Chondrocyte (in vitro differentiated cells): ENCODE measurements at places on chromosomes 2 and 18. TPM values are rescaled to one million over a fixed set of nuclear protein-coding genes. Genes with fewer than 3 reads are reported as not detected.
A peak's percentile ranks its signal among the peaks of the same experiment; 100 is the strongest.

- no peaks in the 10 kb centered on the region for H3K36me3 ChIP-seq
- no peak overlapping the region for H3K4me3 ChIP-seq
- DNase-seq = no peak
These were observed 234.3 kb downstream of the OSR1 start for GRCh38 chr2:19124135-19124534.

DNA sequence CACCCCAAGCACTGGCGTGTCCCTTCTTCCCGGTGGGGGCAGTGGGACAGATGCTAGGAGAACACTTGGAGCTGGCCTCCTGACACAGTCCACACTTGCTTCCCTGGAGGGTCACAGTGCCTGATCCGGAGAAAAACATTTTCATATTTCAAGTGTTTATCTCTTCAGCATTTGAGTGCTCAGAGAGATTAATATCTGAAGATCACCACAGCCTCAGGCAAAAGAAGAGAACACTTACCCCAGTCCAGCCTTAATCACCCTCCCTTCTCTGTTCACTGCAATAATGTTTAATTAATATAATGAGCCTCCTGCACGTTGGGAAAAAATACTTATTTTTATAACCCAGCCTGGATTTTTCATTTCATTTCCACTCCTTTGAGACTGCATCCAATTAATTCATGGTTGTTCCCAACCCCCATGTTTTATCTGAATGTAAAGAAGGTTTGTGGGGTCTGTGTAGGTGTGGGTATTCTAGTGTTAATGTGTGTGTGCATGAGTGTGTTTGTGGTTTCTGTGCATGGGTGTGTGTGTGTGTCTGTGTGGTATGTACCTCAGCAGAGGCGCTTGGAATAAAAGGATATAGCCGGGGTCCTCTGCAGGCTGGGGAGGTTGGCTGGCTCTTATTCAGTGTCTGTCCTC, 72.1 kb downstream of the NRP2 start:
- peaks cover 12% of the 10 kb centered on the region for H3K36me3 ChIP-seq
- H3K4me3 ChIP-seq = no peak overlapping the region
- peak overlapping the region; percentile 3 for H3K27ac ChIP-seq
- peaks cover 67% of the 10 kb centered on the region for H3K4me1 ChIP-seq
- H3K27me3 ChIP-seq = no peaks in the 10 kb centered on the region

Gene MYO5B
- 0.97 TPM in 2 of 3 replicates, not detected in the other for total RNA-seq

DNA sequence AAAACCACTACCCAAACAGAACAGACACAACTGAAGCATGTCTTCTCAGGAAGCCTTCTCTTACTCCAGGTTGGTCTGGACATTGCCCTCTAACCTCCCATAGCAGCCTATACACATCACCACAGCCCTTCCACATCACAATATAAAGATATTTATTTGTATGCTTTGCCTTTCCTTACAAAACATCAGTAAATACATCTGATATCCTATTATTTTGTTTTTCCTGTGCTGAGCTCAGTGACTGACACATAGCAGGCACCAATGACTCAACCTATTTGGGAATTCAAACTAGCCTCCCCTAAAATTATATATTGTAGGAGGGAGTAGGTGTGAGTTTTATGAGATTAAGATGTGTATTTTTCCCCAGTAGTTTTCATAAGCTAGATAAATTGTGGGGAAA, 28.8 kb downstream of the SLC40A1 start:
- peaks cover 48% of the 10 kb centered on the region for H3K4me1 ChIP-seq
- no peaks in the 10 kb centered on the region for H3K36me3 ChIP-seq
- H3K27ac ChIP-seq = peak overlapping the region; percentile 22
- H3K4me3 ChIP-seq = no peak overlapping the region
- no peak for DNase-seq

DNA sequence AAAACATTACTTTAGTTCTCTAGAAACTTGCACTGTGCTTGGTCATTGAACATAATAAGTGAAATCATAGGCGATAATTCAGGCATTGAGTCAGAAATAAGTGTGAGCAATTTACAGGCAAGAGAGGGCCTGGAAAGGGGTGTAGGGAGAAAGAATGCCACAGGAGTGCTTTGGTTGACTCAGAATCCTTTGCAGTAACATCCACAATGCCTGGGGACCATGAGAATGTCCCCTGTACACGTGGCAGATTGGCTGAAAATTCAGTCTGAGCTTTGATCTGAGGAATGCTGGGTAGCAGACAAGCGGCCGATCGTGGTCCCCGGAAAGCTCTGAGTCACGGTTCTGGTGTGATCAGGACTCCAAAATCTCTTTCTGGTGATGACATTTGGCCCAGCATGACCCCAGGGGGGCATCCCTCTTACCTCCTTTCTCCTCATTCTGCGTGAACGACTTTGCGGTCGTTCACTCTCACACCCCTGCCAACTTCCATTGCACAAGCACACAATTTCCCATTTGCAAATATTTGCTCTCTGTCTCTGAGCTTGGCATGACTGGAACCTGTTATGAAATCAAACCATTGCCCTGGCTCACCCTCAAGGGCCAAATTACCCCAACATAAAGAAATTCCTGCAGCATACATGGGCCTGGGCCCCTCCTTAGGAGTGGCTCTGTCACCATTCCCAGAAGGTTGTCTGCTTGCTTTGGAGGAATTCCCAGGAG, 305.0 kb upstream of the EPAS1 start:
- peaks cover 36% of the 10 kb centered on the region for H3K4me1 ChIP-seq
- peak overlapping the region; percentile 92 for H3K27ac ChIP-seq
- DNase-seq = no peak
- H3K27me3 ChIP-seq = no peaks in the 10 kb centered on the region
- peaks cover 3% of the 10 kb centered on the region for H3K36me3 ChIP-seq

Gene TRMT61B
- total RNA-seq = 8.8 to 12.5 TPM (median 10.1 TPM) in 3 replicates

Gene SPIRE1
- total RNA-seq = 38.3 to 65.8 TPM (median 57.8 TPM) in 3 replicates

DNA sequence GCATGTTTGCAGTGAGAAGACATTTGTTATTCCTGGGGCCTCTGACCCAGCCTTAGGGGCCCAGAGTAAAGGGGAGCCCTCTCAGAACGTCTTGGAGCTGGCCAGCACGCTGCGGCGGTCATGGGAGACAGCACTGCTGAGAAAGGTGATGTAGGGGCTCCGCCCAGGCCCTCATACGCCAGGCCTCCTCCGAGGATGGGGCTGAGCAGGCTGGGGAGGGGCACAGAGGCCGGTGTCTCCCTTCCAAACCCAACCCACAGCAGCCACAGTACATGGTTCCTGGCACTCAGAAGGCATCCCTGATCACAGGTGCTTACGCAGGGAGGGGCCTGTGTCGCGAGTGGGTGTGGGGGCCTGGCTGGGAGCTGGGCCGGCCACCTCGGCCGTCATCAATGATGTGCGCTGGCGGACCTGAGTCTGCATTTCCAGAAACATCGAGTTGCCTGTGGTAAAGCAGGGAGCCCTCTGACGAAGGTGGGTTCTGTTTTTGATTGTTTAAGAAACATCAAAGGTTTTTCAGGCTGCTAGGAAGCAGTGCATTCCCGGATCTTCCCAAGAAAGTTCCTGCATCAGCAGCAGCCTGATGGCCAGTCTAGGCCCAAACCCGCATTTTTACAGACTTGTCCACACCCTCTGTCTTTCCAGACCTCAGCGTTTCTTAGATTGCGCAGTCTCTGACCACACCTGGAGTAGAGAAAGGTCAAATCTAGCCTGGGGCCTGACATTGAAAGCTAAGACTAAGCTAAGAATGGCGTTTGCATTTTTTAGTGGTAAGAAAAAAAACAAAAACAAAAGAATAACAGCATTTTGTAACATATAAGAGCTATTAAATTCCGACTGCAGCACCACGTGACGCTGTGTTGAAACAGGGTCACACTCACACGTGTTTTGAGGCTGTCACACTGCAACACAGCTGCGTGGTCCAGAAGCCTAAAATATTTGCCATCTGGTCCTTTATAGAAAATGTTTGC, 51.2 kb upstream of the PXDN start:
- peaks cover 4% of the 10 kb centered on the region for H3K27me3 ChIP-seq
- no peaks in the 10 kb centered on the region for H3K36me3 ChIP-seq
- no peaks in the 10 kb centered on the region for H3K4me1 ChIP-seq
- H3K4me3 ChIP-seq = no peak overlapping the region
- DNase-seq = peak; percentile 71

DNA sequence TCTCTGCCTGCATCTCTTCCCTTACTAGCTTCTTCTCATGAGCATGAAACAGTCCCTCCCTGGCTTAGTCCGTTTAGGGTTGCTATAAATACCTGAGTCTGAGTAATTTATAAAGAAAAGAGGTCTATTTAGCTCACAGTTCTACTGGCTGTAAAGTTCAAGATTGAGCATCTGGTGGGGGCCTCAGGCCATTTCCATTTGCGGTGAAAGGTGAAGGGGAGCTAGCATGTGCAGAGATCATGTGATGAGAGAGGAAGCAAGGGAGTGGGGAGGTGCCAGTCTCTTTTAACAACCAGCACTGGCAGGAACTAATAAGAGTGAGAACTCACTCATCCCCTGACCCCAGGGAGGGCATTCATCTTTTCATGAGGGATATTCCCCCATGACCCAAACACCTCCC, 26.8 kb downstream of the RHBDD1 start:
- no peak overlapping the region for H3K4me3 ChIP-seq
- peaks cover 5% of the 10 kb centered on the region for H3K36me3 ChIP-seq
- DNase-seq = no peak
- H3K27me3 ChIP-seq = no peaks in the 10 kb centered on the region
- H3K4me1 ChIP-seq = peaks cover 4% of the 10 kb centered on the region
- no peak overlapping the region for H3K27ac ChIP-seq

DNA sequence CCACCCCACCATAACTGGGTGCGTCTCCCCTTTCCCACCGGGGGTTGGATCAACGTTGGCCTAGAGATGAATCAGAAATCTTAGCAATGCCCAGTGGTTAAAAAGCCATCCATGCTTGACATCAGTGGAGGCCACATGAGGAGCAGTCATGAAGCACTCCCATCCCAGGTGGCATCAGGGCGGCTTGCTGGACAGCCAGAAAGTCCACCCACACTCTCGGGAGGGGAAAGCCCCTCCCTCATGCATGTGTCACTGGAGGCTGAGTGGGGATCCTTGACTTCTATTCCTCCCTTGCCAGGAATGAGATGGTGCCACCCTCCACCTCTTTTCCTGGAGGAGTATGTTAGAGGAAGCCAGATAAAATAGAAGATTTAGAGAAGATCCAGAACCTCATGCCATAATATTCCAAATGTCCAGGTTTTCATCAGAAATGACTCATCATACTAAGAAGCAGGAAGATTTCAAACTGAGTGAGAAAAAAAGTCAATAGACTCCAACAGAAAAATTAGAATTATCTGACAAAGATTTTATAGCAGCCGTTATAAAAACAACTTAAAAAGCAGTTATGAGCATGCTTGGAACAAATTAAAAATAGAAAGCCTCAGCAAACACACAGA, 507.1 kb upstream of the ID2 start:
- peaks cover 56% of the 10 kb centered on the region for H3K4me1 ChIP-seq
- no peaks in the 10 kb centered on the region for H3K36me3 ChIP-seq
- H3K27ac ChIP-seq = peak overlapping the region; percentile 67
- no peaks in the 10 kb centered on the region for H3K27me3 ChIP-seq
- no peak for DNase-seq
- no peak overlapping the region for H3K4me3 ChIP-seq

DNA sequence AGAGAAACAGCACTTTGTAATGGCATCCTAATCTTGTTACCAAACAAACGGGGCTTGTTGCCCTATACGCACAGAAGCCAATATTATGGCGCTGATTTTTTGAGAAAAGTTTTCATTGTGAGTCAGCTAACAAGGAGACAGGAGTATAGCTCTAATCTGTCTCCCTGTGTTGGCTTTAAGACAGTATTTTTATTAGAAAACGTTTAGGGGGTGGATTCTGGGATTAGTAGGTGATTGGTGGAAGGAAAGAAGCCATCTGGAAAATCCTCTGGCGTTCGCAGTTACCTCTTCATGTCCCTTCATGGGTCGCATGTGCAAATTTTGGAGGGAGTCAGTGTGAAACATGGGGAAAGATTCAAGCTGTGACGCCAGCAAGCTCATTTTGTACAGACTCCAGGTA, 698 bp upstream of the TMEM237 start:
- peak overlapping the region; percentile 90 for H3K4me3 ChIP-seq
- H3K27me3 ChIP-seq = no peaks in the 10 kb centered on the region
- H3K27ac ChIP-seq = peak overlapping the region; percentile 94
- no peaks in the 10 kb centered on the region for H3K36me3 ChIP-seq

Gene MRPL44
- total RNA-seq = 23.5 to 24.6 TPM (median 23.8 TPM) in 3 replicates

DNA sequence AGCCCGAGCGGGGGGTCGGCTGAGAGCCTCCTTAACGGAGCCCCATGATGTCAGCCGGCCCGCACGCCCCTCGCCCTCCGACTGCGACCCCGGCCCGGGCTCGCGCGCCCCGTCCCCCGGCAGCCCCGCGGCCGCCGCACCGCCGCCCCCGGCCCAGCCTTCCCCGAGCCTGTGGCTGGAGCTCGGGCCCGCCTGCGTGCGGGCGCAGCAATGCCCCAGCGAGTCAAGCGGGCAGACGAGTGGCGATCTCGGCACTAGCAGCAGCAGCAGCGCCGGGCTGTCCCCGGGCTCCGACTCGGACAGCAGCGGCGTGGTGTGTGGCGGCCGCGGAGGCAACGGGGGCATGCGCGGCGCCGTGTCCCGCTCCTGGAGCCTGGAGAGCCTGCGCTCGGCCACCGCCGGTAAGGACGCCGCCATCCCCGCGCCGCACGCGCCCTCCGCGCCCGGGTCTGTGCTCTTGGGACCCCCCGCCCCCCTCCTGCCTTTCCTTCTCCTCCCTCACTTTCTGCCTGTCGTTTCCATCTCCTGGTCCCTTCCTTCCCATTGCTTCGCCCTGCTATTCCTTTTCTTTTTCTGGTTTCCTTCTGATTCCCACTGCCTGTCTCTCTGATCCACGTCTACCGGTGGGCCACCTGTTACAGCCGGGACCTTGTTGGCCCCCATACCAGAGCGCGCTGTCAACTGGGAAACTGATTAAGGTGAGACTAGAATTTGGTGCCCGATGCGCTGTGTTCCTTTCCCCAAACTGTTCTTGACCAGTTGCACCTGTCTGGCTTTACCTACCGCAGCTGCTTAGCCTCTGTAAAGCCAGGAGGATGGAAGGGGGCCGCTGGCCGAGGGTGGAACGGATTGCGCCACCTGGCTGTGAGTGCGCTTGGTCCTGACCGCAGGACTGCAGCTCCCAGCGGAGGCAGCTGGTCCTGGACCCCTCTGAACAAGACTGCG, 127.4 kb downstream of the ARHGEF4 start:
- no peak overlapping the region for H3K27ac ChIP-seq
- peaks cover 3% of the 10 kb centered on the region for H3K36me3 ChIP-seq
- H3K27me3 ChIP-seq = peaks cover 63% of the 10 kb centered on the region
- peak overlapping the region; percentile 64 for H3K4me3 ChIP-seq
- no peak for DNase-seq

Gene RPRM
- total RNA-seq = not detected in 3 replicates

DNA sequence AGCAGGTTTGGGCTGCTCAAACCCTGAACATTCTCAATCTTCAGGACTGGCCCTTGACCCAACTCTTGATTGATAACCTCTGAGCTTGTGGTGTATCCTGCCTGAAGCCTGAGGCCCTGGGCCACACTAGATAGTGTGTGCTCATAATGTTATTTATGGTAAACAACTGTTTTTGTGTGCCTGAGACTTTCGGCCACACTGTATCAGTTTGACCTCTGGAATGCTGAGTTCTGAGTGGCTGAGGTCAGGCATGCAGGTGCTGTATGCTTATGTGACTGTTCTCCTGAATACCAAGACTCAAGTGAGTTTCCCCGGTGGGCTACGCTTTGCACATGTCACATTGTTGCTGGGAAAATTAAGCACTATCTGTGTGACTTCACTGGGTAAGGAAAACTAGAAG, 82.2 kb upstream of the RMP24 start:
- no peak overlapping the region for H3K4me3 ChIP-seq
- H3K27ac ChIP-seq = no peak overlapping the region
- no peaks in the 10 kb centered on the region for H3K4me1 ChIP-seq
- DNase-seq = no peak
- no peaks in the 10 kb centered on the region for H3K36me3 ChIP-seq
